ENCODE measurements at places on chromosomes 11 and 22.

- no peak for DNase-seq
Measured at GRCh38 chr22:38038426-38038825, 18.8 kb upstream of the PICK1 start.

DNA sequence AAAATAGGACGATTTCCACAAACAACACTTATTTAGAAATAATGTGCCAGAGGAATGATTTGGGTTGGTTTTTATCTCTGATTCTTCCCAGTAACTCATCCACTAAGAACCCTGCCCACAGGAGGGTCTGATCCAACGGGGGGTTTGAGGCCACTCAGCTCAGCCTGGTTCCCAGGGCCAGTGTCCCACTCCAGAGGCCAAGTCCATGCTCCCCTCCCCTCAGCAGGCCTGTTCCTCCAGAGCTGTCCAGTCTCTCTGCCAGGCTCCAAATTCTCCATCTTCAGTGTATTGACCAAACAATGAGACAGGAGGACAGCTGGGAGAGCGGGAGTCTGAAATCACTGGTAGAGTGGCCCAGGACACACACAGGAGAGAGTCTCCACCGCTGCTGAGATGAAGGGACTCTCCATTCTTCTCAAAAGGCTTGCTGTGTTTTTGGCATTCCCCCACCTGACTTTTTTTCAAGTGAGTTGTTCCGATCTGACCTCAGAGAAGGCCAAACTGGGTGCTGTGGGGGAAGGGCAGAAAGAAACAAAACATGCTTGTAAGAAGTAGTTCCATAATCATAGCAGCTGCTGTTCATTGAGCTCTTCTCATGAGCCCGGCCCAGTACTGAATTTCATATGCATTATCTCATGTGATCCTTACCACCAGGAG is 17.6 kb upstream of the SCN2B start:
- no peak for DNase-seq

DNA sequence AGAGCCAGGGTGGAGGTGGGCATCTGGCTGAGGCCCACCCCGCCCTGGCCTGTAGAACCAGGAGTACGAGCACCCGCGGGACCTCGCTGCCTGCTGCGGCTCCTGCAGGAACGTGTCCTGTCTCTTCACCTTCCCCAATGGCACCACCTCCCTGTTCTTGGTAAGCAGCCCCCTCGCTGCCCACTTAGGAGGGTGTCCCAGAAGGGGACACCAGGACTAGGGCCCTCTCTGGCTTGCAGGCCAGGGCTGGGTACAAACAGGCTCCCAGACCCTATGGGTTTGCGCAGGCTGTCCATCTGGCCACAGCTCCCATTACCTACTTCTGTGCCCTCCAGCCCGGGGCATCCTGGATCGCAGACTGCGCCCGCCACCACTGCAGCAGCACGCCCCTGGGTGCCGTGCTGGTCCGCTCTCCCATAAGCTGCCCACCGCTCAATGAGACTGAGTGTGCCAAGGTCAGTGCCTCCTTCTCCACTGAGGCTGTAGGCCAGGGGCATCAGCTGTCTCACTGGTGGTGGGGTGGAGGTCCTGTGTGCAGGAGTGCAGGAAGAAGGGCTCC is 77.5 kb upstream of the MYOD1 start:
- DNase-seq: no peak

DNA sequence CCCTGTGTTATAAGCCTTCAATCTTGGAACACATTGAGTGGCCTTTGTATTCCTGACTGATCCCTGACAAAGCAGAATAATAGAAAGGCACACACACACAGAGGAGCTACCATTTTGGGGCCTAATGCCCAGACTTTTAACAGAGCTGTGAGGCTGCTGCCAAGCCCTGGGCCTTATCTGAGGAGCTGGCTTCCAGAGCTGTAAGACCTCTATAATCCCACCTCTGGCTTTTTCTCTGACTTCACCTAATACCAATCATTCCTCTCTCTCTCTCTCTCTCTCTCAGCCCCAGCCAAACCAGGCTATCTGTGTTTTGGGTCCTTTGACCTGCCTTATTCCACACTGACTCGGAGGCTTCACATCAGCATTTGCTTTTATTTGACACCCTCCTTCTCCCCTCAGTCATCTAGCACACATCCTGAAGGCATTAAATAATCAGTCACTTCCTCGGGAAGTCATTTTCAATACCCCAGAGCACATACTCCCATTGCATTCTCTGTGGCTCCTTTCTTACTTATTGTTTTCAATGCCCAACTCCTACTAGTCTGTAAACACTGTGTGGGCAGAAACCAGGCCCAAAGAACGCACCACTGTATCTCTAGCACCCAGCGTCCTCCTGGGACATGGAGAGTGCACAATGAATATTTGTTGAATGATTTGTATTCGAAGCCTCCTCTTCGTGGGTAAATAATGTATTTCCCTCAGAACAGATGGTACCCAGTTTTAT is 21.2 kb upstream of the TRIM44 start:
- no peak for DNase-seq

DNA sequence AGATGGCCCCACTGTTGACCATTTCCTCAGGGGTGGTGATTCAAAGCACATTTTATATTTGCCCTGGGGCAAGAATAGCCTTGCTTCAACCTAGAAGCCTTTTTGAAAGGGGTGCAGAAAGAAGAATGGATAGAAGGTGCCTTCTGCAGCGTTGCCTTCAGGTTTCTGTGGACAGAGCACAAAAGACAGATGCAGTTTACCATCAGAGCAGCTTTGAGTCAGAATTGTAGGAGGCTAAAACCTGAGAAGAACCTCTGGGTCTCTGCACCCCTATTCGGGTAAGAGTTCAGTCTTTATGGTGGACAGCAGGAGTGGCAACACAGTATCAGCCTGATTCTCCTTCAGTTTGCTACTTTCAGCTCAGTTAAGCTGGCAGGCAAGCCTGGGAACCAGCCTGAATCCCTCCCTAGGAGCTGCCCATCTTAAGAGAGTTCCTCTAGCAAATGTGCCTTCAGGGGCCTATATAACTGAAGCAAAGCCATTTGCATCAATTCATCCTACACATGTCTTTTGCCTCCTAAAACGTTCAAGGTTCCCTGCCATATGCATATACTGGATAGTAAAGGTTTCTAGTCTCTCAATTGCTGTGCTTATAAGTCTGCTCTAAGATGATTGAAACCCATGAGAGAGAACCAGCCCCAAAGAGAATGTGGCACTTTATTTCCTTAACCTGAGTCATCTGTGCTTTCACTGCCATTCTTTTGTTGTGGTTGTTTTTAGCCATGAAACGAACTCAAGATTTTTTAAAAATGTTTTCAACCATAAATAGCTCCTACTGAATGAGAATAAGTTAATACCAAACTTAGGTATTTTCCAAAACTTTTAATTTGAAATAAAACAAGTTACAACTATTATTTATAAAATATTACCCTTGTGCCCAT is 123.0 kb downstream of the TRIM44 start:
- no peak for DNase-seq

DNA sequence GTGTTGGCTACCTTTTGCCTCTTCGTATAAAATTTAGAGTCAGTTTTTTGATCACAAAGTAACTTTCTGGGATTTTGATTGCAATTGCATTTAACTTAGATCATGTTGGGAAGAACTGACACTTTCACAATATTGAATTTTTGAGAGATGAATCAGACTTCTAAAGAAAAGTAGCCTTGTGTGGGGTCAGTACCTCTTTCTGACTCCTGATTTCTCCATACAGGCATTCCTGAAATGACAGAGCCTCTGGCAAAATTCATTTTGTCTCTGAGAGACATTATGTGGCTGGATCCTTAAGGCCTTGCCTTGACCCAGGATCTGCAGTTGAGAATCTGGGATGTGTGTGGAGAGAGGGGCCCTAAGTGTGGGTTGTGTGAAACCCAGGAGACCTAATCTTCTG is 37.8 kb downstream of the PPFIBP2 start:
- DNase-seq: no peak

GRCh38 chr11:119728211-119728626 is 781 bp downstream of the NECTIN1 start:
- peak; percentile 41 for DNase-seq

DNA sequence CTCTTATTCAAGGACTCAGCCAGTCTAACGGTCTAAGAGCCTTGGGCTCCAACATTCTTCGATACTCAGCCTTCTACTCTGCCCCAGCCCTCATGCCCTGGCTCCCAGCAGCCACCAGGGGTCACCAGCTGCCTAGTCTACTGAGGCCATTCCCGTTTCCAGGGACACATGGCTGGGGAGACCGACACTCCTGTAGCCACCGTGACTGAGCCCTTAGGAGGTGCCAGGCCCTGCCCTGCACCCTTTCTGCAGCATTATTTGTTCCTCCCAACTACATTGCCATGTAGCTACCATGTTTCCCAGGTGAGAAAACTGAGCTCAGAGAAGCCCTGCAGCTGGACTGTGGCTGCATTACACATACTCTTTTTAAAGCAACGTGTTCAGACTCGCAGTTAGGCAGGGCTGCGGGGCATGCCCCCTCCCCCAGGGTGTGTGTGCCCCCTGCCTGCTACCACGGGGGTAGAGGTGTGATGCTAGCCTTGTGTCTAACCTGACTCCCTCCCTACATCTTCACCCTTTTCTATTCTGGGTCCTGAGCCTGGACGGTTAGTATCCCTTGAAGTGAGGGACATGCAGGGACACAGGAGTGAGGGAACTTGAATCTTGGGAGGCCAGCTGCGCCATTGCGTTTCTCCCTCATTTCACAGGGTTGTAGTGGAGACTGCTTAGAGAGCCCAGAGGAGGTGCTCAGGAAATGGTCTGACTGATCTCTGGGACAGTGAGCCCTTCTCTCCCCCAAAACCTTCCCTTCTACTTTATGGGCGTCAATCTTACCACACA is 17.5 kb downstream of the ATG16L2 start:
- DNase-seq: peak; percentile 90

- no peak for DNase-seq
Measured at GRCh38 chr11:60362241-60362640, 16.1 kb upstream of the MS4A7 start.

GRCh38 chr11:117913736-117914397 is 15.3 kb downstream of the TMPRSS13 start:
- DNase-seq: no peak

DNA sequence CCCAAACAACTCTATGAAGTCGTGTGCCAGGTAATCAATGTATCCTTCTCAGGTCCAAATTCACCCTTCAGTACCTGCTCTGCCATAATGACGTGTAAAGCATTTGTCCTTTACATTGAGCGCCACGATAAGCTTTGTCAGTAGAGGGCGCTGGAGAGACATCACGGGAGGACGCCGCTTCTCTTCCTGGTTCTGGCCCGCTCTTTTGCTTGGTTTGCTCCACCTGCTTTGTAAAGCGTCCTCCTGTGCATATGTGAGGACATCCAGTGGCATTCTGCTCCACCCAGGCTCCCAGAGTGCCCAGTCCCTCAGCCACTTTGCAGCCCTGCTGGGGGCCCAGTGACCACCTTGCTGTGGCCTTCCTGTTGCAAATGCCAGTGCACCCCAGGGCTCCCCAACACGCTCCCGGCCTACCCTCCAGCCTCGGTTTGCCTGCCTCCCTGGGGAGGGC is 61.1 kb downstream of the WT1 start:
- no peak for DNase-seq

DNA sequence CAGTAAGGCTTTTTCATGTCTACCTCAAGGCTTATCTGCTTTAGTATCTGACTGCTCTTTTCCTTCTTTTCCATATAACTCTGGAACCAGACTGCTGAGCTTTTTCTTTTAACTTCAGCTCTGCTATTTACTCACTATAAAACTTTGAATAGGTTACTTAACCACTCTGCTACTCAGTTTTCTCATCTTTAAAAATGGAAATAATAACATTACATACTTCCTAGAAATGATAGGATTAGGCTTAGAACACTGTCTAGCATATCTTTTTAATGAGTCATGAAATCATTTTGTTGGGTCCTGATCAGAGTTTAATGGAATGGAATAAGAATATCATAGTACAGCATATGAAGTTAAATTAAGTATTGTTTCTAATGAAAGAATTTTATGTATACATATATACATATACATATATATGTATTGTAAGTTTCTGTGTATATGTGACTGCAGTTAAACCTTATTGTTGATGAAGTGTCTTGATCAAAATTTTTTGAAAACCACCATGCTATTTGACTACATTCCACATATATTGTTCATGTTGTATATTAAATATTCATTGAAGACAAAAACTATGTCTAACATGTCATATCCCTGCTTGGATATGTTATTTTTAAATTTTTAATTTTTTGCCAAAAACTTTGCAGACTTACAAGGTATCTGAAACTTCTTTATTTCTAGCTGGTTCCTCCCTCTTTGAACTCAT is 120.2 kb downstream of the METTL15 start:
- no peak for DNase-seq

GRCh38 chr22:25680051-25680450 is 61.9 kb upstream of the MYO18B start:
- DNase-seq: no peak

GRCh38 chr22:20590477-20591294 is 83.3 kb downstream of the MED15 start:
- no peak for DNase-seq

DNA sequence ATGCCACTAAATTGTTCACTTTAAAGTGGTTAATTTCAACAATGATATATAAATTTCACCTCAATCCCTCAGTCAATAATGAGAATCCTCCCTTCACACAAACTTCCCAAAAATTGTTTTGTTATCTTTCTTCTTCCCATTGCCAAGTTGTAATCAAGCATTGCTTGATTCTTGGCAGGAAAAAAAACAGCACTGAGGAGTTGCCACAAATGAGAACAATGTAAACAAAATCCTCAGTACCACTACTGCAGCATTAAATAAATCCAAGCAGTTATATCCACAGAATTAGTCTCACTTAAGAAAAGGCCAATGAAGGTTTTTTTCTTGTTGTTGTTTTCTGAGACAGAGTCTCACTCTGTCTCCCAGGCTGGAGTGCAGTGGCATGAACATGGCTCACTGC is 38.2 kb downstream of the FAM168A start:
- DNase-seq: no peak

DNA sequence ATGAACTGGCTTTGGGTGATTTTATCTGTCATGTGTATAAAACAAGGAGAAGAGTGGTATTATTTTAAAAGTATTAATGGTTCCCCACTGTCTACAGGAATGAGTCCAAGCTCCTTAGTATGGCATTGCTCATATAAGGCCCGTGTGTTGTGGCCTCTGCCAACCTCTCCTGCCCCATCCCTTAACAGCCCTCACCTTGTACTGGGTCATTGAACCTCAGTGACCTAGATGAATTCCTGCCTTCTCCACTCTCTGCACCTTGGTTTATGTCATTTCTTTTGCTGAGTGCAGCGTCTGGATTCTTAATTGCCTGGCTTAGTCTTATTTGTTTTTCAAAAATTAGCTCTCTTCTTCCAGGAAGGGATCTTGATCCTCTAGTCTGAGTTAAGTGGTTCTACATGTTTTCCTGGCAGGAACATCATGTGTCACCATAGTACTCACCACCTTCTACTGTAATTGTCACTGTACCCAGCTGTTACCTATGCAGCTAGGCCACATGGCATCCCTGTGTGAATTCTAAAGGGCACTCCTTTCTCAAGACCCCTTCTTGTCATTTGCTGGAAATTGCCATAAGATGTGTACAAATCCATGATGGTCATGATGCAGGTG is 36.2 kb upstream of the POGLUT3 start:
- no peak for DNase-seq

- DNase-seq: no peak
Measured at GRCh38 chr11:122343210-122343609, 227.2 kb upstream of the BLID start.

GRCh38 chr11:16380941-16381568 is 24.7 kb upstream of the SOX6 start:
- DNase-seq: no peak
